ENCODE measurements at places on chromosomes 13 and 19.

DNA sequence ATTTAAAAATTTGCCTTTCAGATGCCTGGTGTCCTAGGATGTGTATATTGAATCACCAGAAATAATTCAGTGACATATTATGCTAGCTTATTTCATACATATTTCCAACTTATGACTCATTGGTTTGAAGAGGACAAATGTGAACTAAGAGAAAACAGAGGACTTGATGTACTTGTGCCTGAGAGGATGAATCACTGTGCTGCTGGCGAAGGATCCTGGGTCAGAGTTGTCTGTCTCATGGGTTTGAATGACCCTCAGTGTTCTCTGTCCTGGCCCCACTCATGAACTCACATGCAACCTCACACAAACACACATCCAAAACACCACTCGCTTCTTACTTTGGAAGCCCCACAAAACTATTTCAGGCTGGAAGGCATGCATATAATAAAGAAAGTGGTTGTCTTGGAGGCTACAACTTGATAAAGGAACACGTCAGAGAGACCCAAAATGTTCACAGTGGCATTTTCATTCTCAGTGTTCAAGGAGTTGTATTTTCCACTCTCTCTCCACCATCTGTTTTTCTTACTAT, 129.0 kb upstream of the SPRY2 start:
- no peak for DNase-seq

DNA sequence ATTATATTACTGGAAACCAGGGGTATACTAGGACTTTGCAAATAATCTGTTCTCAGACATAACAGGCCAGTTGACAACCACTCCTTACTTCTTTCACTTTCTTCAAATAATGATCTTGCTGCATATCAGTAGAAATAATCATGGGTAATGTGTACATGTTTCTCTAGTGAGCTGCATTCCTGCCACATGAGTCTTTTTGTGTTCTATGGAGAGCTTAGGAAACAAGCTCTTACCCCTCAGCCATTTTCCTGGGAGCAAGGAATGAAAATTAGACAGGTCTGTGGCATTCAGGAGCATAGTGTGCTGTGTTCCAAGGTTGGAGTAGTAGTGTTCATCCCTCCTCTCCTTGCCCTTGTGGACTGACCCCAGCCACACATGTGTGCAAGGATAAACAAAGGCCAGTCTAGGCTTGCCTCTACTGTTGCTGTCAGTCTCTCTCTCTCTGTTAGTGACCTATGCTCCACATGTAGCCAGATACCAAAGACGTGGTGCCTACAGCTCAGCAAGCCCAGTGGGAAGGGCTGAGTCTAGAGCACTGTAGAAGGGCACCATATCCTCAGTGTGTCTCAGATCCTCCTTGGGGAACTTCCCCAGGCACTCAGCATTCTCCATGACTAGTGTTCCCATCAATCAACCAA, 11.5 kb upstream of the OXGR1 start:
- no peak for DNase-seq

- DNase-seq = no peak
Observed at GRCh38 chr13:39370554-39370953, 232.4 kb downstream of the LHFPL6 start.

DNA sequence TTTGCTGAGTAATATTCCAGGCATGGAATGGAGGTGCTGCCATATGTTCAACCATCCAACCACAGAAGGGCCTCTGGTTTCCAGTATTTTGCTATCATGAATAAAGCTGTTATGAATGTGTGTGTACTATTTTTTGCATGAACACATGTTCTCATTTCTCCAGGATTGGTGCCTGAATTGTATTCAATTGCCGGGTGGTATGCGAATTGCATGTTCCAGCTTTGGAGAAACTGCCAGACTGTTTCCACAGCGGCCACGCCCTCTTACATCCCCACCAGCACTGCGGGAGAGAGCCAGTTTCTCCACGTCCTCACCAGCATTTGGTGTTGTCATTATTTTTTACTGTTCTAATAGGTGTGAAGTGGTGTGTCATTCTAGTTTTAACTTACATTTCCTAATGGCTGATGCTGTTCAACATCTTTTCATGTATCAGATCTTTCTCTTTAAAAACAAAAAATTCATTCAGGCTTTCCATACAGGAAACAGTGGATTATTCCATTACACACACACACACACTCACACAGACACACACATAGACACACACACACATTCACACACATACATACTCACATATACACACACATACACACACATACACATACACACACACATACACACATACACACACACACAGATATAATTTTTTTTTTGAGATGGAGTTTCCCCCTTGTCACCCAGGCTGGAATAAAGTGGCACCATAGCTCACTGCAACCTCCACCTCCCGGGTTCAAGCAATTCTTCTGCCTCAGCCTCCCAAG, 154.1 kb downstream of the PTPRS start:
- DNase-seq = no peak

DNA sequence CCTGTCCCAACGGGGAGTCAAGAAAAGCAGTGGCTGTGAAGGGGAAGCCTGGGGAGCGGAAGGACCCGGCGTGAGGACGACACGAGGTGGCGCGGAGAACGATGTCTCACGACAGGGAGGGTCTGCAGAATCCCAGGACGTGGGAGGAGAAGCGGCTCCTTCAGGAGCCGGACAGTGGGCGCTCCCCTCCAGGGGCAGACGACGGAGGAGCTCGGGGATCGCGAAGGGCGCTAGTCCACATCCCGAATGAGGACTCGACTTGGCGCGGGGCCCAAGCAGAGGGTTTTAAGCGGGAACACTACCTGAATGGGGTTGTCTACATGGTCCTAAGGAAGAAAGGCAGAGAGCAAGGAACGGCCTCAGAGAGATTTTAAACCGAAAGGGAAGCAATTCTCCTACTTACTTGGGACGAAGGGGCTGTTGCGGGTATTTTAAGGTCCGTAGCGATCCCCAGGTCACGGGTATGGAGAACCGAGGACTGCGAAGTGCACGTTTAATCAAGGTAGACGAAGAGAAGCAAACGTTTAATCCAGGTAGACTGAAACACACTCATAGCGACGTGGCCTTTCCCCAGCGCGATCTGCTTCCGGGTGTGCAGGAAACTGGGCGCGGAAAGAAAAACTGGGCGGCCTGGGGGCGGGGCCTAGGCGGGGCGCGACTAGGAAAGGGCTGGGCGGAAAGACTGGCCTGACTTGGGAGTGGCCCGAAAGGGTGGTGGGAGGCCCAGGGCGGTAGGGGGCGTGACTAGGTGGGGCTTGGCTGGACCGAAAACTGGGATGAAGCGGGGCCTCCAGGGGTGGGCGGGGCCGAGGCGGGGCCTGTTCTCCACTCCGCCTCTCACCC, at the start of gene ZNF841:
Gene ZNF841 (minus strand): TSS at position 594 of the 843 bp plus-strand sequence. CDS start 10,964 bp downstream, outside the sequence.
- DNase-seq = peak; percentile 89

GRCh38 chr13:65843314-65843731, 1386.8 kb downstream of the PCDH9 start:
- DNase-seq = no peak

DNA sequence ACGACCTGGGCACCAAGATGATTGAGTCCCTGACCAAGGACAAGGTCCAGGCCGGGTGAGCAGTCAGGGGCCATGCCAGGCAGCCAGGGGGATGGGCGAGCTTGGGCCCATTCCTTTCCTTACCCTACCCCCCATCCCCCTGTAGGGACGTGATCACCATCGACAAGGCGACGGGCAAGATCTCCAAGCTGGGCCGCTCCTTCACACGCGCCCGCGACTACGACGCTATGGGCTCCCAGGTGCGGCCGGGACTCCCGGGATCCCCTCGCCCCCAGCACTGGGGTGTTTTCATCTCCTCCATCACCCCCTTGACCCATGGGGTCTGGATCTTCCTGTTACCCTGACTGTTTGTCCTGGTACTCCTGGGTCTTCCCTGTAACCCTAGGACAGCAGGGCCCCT, 7.1 kb downstream of the LHB start:
- DNase-seq = no peak

DNA sequence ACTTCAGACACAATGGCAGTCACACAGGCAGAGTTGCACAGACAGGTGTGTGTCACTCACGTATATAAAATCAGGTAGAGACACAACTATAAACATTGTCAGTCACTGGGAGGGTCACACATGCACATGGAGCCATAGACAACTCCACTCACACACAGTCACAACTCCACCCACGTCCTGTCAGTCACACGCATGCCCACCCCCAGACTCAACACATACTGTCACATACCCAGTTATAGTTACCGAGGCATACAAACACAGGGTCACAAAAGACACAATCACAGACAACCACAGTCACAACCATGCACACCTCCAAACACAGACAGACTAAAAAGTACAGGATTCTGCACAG, 1.5 kb downstream of the NUMBL start:
- no peak for DNase-seq

- DNase-seq = no peak
Observed at GRCh38 chr13:110624766-110625756, 9.7 kb downstream of the NAXD start.

- no peak for DNase-seq
Observed at GRCh38 chr13:43546251-43546650, 240.5 kb downstream of the ENOX1 start.

DNA sequence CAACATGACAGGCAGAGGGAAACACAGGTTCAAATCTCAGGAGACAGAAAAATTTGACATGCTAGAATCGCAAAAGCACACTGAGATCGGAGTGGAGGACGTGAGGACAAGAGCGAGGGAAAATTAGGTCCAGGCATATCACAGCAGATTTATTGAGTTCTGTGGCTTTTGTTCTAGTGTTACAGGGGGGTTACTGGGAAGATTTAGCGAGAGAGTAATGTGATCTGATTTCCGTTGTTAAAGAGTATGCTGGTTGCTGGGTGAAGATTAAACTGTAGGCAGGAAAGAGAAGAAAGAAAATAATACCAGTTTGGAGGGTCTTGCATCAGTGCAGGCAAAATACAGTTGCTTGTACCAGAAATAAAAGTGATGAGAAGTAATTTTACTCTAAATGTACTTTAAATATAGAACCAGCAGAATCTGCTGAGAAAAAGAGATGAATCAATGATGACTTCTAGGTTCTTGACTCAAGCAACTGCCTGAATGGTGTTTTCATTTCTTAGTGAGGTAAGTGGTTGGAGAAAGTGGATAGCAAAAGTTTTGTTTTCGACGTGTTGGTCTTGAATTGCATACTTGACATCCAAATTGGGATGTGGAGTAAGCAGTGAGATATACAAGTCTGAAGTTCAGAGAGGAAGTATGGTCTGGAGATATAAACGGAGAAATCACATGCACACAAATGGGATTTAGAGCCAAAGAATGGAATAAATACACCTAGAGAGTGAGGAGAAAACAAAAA, 35.7 kb downstream of the UFM1 start:
- no peak for DNase-seq

DNA sequence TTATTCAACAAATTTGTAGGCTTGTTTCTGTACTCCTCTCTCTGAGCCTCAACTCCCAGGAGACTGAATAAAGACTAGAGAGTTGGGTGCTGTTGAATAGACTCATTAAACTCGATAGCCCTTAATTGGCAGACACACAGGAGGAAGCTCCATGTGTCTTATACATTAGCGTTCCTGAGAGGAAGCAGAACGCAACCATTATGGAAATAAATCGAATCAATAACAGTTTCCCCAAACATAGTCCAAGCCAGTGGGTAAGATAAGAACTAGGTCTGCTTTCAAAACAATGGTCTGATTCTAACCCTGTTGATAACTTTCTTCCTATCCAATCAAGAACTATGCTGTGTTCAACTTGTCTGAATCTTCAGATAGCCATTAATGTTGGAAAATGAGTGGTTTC, 118.1 kb upstream of the FNDC3A start:
- DNase-seq = no peak

GRCh38 chr19:50739914-50740426, 16.8 kb downstream of the CLEC11A start:
- DNase-seq = no peak

DNA sequence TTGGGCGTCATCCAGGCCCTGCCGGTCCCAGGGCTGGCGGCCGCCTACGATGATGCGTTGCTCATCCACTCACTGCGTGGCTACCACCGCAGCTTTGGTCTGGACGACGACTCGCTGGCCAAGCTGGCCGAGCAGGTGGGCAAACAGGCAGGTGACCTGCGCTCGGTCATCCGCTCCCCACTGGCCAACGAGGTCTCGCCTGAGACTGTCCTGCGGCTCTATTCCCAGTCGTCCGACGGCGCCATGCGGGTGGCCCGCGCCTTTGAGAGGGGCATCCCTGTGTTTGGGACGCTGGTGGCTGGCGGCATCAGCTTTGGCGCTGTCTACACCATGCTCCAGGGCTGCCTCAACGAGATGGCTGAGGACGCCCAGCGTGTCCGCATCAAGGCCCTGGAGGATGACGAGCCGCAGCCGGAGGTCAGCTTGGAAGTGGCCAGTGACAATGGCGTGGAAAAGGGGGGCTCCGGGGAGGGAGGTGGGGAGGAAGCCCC, 3.5 kb downstream of the IRGC start:
- no peak for DNase-seq

DNA sequence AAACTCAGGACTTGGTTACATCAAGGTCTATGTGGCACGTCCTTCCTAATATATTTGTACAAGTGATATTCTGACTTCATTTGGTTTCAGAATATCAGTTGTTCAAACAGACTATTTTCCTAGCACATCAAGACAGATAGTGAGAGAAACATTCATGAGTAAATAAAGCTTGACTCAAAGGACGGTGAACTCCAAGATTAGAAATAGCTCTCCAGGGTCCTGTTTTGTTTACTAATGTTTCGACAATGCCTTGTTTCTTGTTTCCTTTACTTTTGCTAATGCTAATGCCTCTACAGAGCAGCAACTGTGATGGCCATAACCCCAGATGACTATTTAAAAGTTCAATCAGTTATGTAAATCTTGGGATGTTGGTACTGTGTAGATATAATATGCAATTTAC, 313.9 kb downstream of the KLF12 start:
- DNase-seq = no peak

- no peak for DNase-seq
Observed at GRCh38 chr13:63336549-63336948, 1920.9 kb upstream of the PCDH20 start.

GRCh38 chr19:50796634-50797428, 6.6 kb downstream of the ACP4 start:
- DNase-seq = no peak

- no peak for DNase-seq
Observed at GRCh38 chr19:55228403-55229031, at the start of gene TMEM86B. Gene TMEM86B, minus strand, starts transcription at chr19:55228763. Its CDS starts 22 bp downstream, at chr19:55228741.

DNA sequence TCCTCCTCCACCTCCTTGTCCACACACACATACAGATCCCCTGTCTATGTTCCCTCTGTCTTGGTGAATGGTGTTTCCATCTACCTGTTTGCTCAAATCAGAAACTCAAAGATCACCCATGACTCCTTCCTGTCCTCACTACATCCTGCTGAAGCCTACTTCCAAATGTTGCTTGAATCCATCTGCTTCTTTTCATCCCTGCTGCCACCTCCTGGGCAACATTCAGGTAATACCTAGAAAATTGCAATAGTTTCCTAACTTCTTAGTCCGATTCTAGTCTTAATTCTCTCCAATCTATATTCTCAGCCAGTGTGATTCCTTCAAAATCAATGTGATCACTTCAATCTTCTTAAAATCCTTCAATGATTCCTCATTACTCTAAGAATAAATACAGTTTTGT, 155.5 kb upstream of the STARD13 start:
- DNase-seq = no peak

DNA sequence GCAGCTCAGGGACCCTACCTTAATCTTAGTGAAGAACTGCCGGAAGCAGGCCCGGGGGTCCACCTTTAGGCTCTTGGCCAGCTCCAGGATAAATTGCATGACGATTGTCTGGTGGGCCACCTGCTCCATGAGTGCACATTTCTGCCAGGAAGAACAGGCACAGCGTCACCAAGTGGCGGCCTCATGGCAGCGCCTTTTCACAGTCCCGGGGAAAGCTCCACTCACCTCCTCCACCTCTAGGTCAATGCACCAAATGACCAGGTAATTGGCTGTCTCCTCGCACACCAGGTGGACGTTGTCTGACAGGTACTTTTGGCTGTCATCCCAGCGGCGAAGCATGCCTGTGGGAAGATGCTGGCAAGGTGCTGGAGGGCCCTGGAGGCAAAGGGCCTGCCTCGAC, 8.3 kb downstream of the CDC37 start:
- DNase-seq = no peak
